MM.1S (cell line): ENCODE measurements at places on chromosomes 1 and 21.

DNA sequence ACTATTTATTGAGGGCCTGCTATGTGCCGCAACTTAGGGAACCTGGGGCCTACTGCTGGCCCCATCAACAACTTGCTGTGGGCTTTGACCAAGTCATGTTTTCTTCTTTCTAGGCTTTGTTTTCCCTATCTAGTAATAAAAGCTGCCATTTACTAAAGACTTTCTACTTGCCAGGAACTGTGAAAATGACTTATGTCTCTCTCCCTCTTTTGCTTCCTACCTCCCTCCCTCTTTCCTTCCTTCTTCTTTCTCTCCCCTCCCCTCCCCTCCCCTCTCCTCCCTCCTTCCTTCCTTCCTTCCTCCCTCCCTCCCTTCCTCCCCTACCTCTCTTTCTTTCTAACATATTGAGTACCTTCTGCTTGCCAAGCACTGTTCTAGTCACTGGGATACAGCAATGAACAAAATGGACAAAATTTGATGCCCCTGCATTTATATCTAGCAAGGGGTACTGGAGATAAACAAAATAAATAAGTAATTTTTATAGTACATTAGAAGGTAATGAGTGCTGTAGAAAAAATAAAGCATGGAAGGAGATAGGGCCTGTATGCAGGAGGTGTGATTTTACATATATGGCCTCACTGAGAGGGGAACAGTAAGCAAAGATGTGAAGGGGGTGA lies 170.3 kb upstream of the USP24 start:
- DNase-seq: no peak
- H3K4me3 ChIP-seq: no peak overlapping the region
- no peaks in the 10 kb centered on the region for H3K4me1 ChIP-seq
- H3K36me3 ChIP-seq: no peaks in the 10 kb centered on the region
- H3K27me3 ChIP-seq: no peaks in the 10 kb centered on the region

DNA sequence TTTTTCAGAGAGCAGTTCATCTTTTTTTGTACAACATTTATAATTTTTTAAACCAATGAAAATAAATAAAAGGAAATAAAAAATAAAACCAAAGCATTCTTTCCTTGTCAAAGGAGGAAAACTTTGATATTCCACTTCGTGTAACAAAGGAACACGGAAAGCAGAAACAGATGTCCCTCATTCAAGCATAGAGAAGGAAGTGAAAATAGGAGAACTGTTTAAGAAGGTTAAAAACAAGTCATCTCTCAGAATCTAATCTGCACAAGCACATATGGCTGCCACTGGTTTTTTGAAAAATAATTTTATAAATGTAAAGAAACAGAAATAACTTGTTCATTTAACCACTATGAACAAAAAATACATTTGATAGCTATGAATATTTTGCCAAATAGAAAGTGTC lies 35.9 kb upstream of the ZNF644 start:
- no peaks in the 10 kb centered on the region for H3K27me3 ChIP-seq
- no peak overlapping the region for H3K27ac ChIP-seq
- H3K36me3 ChIP-seq: no peaks in the 10 kb centered on the region

DNA sequence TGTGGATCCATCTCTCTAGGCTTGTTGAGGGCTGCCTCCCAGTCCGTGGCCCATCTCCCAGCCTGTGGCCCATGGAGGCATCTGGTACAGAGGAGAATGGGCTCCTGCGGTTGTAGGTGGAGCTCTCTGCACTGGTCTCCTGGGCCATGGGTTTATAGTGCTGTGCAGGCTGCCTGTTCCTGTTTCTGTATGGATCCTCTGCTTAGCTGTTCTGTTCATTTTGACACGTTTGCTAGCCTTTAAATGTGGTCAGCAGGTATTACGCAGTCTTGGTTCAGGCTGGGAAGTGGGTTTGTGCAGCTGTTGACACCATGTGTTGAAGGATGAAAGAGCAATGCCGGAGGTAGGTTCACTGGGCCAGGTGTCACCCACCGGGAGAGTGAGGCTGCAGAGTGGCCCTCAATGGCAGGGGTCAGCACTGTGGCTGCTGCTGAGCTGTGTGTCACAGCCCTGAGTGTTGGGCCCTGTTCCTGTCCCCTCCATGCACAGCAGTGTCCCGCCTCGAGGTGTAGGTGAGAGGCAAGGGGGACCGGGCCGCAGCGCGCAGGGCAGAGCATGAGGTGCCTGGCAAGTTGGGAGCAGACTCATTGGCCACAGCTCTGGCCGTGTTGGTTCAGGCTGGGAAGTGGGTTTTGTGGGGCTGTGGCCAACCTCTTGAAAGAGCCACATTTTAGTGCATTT lies 39.0 kb downstream of the SNAP47 start:
- no peaks in the 10 kb centered on the region for H3K27me3 ChIP-seq
- no peak for DNase-seq
- no peak overlapping the region for H3K4me3 ChIP-seq
- H3K27ac ChIP-seq: no peak overlapping the region
- no peaks in the 10 kb centered on the region for H3K4me1 ChIP-seq

- H3K4me3 ChIP-seq: no peak overlapping the region; the same call in 1 of the 2 replicates
- H3K27ac ChIP-seq: peak overlapping the region; percentile 77; the same call in 1 of the 2 replicates
- H3K36me3 ChIP-seq: no peaks in the 10 kb centered on the region
- no peaks in the 10 kb centered on the region for H3K27me3 ChIP-seq
- DNase-seq: no peak
- H3K4me1 ChIP-seq: peaks cover 16% of the 10 kb centered on the region
Observed at GRCh38 chr1:212596798-212597197, 11.8 kb upstream of the ATF3 start.

GRCh38 chr1:185840880-185841279 lies 106.7 kb downstream of the HMCN1 start:
- no peaks in the 10 kb centered on the region for H3K27me3 ChIP-seq
- H3K36me3 ChIP-seq: no peaks in the 10 kb centered on the region
- no peak overlapping the region for H3K4me3 ChIP-seq
- no peaks in the 10 kb centered on the region for H3K4me1 ChIP-seq

- peaks cover 74% of the 10 kb centered on the region for H3K27me3 ChIP-seq
- no peak for DNase-seq
- H3K4me1 ChIP-seq: no peaks in the 10 kb centered on the region
Observed at GRCh38 chr1:2801535-2802291, at the start of gene TTC34. TTC34 (minus strand) TSS chr1:2801693; CDS start chr1:2800827, 866 bp downstream.

DNA sequence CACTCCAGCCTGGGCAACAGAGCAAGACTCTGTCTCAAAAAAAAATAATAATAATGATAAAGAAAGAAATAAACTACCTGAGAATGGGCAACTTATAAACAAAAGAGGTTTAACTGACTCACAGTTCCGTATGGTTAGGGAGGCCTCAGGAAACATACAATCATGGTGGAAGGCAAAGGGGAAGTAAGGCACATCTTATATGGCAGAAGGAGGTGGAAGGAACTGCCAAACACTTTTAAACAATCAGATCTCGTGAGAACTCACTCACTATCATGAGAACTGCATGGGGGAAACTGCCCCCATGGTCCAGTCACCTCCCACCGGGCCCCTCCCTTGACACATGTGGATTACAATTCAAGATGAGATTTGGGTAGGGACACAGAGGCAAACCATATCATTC lies 6.3 kb upstream of the EGLN1 start:
- H3K4me1 ChIP-seq: no peaks in the 10 kb centered on the region
- no peak overlapping the region for H3K27ac ChIP-seq
- H3K27me3 ChIP-seq: no peaks in the 10 kb centered on the region
- no peak overlapping the region for H3K4me3 ChIP-seq
- no peak for DNase-seq

- no peaks in the 10 kb centered on the region for H3K36me3 ChIP-seq
- no peak overlapping the region for H3K27ac ChIP-seq
- no peak overlapping the region for H3K4me3 ChIP-seq
- 0 out of 2 replicates have a peak, but pooled peaks cover 2% of the 10 kb centered on the region for H3K27me3 ChIP-seq
- H3K4me1 ChIP-seq: no peaks in the 10 kb centered on the region
Observed at GRCh38 chr1:27614625-27615344, 10.8 kb upstream of the AHDC1 start.

DNA sequence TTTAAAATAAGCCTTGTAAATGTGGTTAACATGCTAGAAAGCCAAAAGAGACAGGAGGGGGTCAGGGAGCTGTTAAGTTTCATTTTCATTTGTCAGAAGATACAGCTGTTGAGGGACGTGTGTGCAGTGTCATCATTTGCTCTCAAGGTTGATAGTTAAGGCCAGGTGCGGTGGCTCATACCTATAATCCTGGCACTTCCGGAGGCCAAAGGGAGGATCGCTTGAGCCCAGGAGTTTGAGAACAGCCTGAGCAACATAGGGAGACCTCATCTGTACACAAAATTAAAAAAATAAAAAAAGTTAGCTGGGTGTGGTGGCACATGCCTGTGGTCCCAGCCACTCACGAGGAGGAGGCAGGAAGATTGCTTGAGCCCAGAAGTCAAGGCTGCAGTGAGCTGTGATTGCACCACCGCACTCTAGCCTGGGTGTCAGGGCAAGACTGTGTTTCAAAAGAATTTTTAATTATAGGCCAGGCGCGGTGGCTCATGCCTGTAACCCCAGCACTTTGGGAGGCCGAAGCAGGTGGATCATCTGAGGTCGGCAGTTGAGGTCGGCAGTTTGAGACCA lies 22.7 kb downstream of the ZBTB8OS start:
- H3K27ac ChIP-seq: peak overlapping the region; percentile 97
- peak overlapping the region; percentile 30; the same call in 1 of the 2 replicates for H3K4me3 ChIP-seq
- DNase-seq: peak; percentile 98

GRCh38 chr1:4172644-4173599 lies 272.9 kb upstream of the C1orf174 start:
- no peak overlapping the region for H3K4me3 ChIP-seq
- peaks cover 73% of the 10 kb centered on the region for H3K27me3 ChIP-seq
- no peaks in the 10 kb centered on the region for H3K4me1 ChIP-seq
- H3K36me3 ChIP-seq: no peaks in the 10 kb centered on the region
- peak; percentile 53 for DNase-seq

GRCh38 chr1:216119600-216119999 lies 303.6 kb downstream of the USH2A start:
- no peak overlapping the region for H3K27ac ChIP-seq
- no peaks in the 10 kb centered on the region for H3K4me1 ChIP-seq
- no peaks in the 10 kb centered on the region for H3K36me3 ChIP-seq
- no peaks in the 10 kb centered on the region for H3K27me3 ChIP-seq
- DNase-seq: peak; percentile 56

GRCh38 chr21:33244082-33244778 lies 14.5 kb downstream of the IFNAR2 start:
- DNase-seq: no peak
- H3K27ac ChIP-seq: no peak overlapping the region
- H3K36me3 ChIP-seq: peaks cover 39% of the 10 kb centered on the region
- H3K4me3 ChIP-seq: no peak overlapping the region

- H3K27me3 ChIP-seq: no peaks in the 10 kb centered on the region
- no peak for DNase-seq
- no peaks in the 10 kb centered on the region for H3K4me1 ChIP-seq
- no peaks in the 10 kb centered on the region for H3K36me3 ChIP-seq
- H3K27ac ChIP-seq: no peak overlapping the region
Observed at GRCh38 chr1:242556276-242556675, 31.8 kb upstream of the PLD5 start.

DNA sequence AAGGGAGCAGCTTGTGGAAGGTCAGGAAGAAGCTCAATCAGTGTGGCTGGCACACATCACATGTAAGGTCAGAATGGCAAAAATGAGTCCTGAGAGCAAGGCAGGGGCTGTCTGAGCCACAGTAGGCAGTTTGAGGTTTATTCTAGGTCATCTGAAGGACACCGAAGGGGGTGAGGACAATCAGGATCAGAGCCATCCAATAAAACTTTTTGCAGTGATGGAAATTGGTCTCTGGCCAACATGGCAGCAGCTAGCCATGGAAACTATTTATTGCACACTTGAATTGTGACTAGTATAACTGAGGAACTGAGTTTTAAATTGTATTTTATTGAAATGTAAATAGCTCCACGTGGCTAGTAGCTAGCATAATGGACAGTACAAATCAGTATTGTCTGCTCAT lies 97.0 kb upstream of the CACNA1E start:
- DNase-seq: no peak
- no peaks in the 10 kb centered on the region for H3K27me3 ChIP-seq
- no peak overlapping the region for H3K4me3 ChIP-seq
- no peak overlapping the region for H3K27ac ChIP-seq
- no peaks in the 10 kb centered on the region for H3K4me1 ChIP-seq

GRCh38 chr1:93346421-93346993 lies 800 bp downstream of the DR1 start:
- no peaks in the 10 kb centered on the region for H3K27me3 ChIP-seq
- peak overlapping the region; percentile 75 for H3K4me3 ChIP-seq
- 0 out of 2 replicates have a peak, but pooled peaks cover 4% of the 10 kb centered on the region for H3K4me1 ChIP-seq
- H3K27ac ChIP-seq: peak overlapping the region; percentile 73; the same call in 1 of the 2 replicates
- no peak for DNase-seq
